ENCODE measurements at places on chromosomes 2 and 18.

- no peak for DNase-seq
Measured at GRCh38 chr2:149544692-149545091, 42.9 kb downstream of the MMADHC start.

GRCh38 chr2:191114403-191114886 lies 36.3 kb downstream of the STAT4 start:
- no peak for DNase-seq

DNA sequence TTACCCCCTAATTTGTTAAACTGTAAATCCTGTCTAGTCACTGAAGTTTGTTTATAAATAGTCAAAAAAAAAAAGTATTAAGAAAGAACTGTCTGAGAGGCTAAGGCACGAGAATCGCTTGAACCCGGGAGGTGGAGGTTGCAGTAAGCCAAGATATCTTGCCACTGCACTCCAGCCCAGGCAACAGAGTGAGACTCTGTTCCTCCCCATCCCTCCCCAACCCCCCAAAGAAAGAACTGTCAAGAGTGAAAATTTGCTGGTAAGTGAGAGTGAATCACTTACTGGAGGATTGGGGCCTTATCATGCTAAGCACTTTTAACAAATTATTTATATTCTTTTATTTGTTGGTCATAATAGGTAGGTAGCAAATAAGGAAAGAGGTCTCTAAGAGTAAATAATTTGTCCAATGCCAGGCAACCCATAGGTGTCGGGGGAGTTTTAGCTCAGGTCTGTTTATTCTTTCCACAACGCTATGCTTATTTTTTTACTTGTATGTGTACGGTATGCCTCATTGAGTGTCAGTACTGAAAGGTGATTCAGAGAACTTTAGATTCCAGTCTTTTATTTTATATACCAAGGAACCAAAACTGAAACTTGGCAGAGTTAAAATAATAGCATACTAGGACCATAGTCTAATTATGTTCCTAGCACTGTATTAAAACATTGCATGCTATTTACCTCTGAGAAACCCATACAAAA lies 2.5 kb downstream of the TAF4B start:
- no peak for DNase-seq

GRCh38 chr2:182924306-182924705 lies 57.9 kb upstream of the FRZB start:
- peak; percentile 63 for DNase-seq

DNA sequence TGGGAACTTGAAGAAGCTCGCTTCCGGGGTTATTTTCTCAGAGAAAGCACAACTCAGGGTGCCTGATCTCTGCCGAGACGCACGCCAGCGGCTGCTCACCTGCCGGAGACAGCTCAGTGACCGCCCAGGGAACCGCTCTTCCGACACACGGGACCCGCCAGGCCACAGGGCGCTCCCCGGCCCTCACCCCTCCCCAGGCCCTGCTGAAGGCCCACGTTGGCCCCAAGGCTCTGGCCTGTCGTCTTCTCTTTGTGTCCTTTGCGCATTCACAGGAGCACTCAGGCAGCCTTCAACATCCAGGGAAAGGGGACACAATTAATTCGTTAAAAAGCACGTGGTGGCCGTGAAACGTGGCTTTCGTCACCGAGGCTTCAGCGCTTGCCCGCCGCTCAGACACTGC lies 276.3 kb upstream of the SALL3 start:
- no peak for DNase-seq

DNA sequence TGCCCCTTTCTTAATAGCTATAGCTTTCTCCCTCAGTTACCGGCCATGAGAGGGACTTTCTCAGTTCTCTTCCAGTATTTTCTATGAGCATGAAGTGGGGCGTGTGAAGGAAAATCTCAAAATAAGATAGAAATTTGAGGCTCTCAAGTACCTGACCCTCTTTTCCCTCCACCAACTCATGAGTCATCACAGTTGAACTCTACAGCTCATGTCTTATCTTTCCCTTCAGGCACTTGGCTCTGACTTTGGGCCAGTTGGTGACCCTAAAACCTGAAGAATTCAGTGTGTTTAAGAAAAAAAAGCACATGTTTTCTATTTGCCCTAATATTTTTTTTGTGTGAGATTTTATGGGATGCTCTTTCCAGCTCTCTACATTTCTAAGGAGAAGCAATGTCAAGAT lies 896.7 kb upstream of the ZEB2 start:
- DNase-seq = no peak

- peak; percentile 31 for DNase-seq
Measured at GRCh38 chr2:20452551-20452950, 5.7 kb downstream of the RHOB start.

DNA sequence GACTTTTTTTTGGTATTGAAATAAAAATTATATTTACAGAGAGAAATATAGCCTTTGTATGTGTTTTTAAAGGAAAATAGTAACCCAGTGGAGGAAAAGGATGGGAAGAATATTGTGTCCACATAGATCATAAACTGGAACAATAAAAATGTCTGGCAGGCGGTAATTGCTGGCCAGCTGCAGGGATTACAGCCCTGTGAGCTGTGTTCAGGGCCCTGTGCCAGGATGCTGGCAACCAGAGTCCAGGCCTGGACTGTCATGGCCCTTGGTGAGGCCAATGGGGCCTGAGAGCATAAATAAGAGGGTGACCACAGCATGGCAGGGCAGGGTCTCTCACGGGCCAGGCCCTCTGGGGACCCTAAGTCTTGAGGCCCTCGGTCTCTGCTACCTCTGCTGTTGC lies 171.2 kb downstream of the ACOXL start:
- peak; percentile 15 for DNase-seq

DNA sequence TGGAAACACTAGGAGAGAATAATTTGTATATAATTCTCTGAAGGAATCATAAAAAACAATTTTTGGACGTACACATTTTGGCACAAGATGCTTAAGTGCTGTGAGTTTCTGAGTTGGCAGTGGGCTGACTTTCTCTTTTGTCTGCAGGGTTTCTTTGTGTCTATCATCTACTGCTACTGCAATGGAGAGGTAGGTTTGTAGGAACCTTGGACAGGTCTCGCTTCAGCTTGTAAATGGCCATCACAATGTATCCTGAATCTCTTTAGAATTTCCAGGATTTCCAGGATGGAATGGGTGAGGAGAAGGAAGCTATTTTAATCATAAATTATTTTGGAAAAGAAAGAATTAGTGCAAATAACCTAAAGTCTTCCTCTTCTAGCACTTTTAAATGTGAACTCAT lies 83.9 kb downstream of the PTH2R start:
- DNase-seq = no peak

DNA sequence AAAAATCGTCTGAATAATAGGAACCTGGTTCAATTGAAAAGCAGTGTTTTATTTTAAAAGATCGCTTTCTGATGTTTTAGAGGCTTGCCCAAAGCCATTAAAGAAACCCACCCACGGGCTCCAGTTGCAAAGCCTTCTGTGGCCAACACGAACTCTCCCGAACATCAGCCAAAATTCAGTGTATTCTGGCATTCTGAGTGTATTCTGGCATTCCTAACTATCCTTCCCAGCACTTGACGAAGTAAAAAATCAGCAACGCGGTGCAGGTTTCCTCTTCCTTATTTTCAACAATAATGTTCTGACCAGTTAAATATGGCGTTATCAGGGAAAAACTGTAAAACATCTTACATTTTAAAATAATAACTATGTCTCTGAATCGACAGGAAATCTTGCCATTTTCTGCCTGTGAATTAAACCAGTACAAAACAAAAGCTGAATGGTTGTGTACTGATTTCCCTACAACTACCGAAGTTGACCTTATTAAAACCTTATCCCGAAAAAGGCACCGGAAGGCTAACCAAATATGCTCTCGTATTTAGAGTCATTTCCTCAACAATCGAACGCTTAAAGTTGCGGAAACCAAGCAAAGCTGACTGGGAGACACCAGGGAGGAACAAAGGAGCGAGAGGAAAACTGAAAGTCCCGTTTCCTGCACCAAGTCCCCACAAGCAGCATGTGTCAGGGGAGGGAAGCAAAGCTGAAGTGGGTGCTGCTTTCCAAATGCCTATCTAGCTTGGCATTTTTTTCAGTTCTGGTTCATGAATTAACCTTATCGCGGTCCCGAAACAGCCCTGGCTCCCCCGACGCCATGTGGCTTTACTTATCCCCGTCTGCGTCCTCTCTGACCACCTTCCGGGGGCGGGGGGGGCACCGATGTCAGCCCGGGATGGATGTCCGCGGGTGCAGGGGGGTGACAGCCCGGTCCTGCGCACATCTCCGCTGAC lies 44.3 kb downstream of the ZNF516 start:
- DNase-seq = peak; percentile 53

DNA sequence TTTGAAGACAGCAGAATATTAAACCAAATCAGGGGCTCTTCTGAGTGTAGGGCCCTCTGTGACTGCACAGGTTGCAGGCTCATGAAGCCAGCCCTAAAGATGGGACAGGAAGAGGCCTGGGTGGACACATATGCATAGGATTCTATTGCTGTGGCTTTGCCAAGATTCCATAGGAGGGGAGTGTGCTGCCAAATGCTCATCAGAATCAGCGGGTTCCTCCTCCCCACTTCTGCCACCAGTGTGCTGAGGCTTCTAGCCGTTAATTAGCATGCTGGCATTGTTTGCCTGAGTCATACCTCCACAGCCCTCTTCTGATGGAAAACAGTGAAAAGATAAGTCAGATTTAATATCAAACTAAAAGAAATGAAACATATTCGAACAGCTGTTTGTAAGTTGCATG lies 103.9 kb upstream of the TMEFF2 start:
- no peak for DNase-seq

GRCh38 chr2:207066166-207066565 lies 99.6 kb downstream of the KLF7 start:
- no peak for DNase-seq

- DNase-seq = no peak
Measured at GRCh38 chr2:96846825-96847224, 3.0 kb upstream of the ANKRD23 start.

DNA sequence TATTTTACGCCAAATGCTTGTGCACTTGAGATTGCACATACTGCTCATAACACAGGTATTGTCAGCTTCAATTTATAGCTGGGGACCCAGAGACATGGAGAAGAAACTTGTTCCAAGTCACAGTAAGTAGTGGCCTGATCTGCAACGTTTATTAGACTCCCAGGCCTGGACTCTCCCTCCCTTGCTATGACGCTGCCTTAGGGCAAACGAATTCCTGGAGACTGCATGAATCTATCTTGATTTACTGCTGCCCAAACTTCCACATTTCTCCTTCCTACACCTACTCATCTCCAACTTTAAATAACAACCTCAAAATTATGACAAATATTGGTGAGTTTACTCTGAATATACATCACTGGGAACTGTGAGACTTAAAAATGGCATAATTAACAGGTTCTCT lies 145.1 kb upstream of the CCDC195 start:
- DNase-seq = no peak

DNA sequence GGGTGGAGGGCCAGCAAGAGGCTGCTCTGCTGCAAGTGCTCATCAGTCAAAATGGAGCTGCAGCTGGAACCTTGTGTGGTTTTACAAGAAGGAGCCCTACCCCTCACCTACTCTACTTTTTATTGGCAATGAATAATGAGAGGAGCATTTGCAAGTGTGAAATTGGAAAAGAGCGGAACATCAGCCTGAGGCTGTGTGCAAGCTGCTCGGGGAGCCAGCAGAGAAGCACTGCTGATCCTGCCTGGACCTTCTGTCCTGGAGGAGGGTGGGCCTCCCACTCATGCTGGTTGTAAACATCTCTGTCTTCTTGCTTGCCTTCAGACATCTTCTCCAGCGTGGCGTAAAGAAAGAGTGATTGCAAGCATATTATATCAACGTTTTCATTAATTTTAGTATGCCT lies 256.2 kb downstream of the DLGAP1 start:
- no peak for DNase-seq

- DNase-seq = no peak
Measured at GRCh38 chr2:201938781-201939180, 94.9 kb upstream of the FZD7 start.

GRCh38 chr2:67994716-67995115 lies 68.1 kb downstream of the C1D start:
- no peak for DNase-seq

GRCh38 chr2:35172687-35173086 lies 1182.9 kb upstream of the CRIM1 start:
- DNase-seq = no peak

DNA sequence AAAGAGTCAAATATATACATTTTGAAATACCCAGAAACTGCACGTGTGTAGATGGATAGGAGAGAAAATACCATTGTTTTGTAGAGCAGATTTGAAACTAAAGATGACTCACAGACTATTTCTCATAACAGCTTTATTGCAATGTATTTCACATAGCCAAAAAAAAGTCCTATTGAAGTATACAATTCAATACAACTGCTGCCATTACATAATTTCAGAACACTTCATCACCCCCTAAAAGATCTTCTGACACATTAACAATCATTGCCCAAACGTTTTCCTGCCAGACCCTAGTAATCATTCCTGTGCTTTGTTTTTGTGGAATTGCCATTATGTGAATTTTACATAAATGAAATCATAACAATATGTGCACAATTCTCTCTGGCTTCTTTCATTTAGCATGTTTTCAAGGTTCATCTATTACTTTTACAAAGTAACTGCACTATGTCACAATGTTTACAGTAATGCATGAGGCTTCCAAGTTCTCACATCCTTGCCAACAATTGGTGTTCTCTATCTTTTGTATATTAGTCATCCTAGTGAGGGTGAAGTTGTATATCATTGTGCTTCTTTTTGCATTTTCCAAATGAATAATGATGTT lies 378.6 kb upstream of the CWC22 start:
- peak; percentile 54 for DNase-seq

Data from stromal cell of bone marrow (primary cell).